ENCODE measurements at places on chromosomes 3 and 15.

DNA sequence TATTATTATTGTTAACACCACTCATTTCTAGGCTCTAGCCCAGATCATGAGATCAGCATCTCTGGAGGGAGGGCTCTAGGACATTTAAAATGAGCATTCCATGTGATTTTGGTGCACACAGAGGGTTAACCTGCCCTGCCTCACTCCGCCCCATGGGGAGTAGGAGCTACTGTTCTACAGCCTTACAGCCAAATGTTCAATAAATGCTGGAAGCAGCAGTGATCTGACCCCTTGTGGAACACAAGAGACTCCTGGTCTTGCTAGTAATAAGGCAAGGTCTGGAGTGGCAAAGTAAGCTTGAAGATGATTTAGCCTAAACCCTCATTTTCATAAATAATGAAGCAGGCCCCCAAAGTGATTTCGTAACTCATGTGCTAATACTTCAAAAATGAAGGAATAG is 166.4 kb upstream of the EOMES start:
- DNase-seq: no peak

- DNase-seq: no peak
Observed at GRCh38 chr15:65942436-65942835, 73.1 kb downstream of the RAB11A start.

GRCh38 chr3:191085091-191085490 is 114.0 kb upstream of the OSTN start:
- DNase-seq: no peak

DNA sequence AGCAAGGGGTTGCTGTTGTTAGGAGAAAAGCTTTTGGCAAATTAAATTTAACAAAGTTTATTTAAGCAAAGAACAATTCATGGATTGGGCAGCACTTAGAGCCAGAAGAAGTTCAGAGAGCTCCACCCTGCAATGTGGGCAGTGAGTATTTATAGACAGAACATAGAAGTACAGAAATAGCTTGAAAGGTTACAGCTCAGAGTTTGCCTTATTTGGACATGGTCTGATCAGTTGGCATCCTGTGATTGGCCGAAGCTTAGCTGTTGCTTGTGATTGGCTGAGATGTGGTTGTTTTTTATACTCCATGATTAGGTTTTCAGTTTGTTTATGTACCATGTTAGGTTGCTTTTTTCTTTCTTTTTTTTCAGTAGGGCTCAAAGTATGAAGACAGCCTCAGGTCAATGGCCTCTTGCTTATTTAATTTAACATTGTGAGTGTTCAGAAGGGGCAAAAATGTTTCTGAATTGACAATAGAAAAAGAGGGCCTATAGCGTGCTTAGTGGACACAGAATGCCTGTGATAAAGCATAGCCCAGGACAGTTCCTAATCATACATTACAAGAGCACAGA is 293.8 kb downstream of the IGSF11 start:
- DNase-seq: no peak

DNA sequence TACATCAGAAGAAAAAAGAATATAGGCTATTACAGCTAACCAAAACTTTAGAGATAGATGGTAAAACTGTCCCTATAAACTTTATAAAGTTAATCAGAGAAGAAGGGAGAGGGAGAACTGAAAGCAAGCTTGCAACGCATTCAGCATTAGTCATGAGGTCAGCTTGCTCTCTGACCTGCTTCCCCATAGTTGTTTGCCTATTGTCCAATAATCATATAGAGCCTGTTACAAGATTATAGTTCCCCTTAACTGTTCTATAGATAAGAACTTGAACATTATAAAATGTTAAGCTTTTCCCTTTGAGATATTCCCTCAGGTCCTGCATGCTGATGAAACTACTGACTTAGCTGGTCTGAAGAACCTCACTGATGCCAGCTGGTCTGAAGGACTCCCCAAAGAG is 74.5 kb downstream of the CPNE4 start:
- DNase-seq: no peak

- DNase-seq: no peak
Observed at GRCh38 chr3:126554560-126555525, 3.9 kb downstream of the C3orf22 start.

- no peak for DNase-seq
Observed at GRCh38 chr3:138200424-138200823, 13.3 kb downstream of the ARMC8 start.

DNA sequence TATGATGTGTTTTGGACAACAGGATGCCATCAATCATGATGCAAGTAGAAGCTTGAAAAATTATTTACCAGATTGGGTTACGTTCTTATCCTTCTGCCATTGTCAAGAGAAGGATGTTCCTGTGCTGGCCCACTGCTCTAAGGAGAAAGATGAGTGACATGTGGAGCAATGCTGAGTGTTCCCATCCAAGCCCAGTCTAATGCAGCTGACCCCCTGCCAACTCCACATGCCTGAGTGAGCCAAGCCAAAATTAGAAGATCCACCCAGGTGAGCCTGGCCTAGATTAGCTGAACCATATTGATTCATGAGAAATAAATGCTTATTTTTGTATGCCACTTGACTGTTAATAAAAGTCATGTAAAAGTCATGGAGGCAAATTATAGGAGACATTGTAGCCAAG is 446.5 kb downstream of the CNTN3 start:
- no peak for DNase-seq

Data from activated T-cell treated with anti-CD3 and anti-CD28 coated beads for 48 hours (primary cell).